ENCODE measurements at places on chromosomes 1 and 21. TPM values are rescaled to one million over a fixed set of nuclear protein-coding genes. Genes with fewer than 3 reads are reported as not detected.
A peak's percentile ranks its signal among the peaks of the same experiment; 100 is the strongest.

DNA sequence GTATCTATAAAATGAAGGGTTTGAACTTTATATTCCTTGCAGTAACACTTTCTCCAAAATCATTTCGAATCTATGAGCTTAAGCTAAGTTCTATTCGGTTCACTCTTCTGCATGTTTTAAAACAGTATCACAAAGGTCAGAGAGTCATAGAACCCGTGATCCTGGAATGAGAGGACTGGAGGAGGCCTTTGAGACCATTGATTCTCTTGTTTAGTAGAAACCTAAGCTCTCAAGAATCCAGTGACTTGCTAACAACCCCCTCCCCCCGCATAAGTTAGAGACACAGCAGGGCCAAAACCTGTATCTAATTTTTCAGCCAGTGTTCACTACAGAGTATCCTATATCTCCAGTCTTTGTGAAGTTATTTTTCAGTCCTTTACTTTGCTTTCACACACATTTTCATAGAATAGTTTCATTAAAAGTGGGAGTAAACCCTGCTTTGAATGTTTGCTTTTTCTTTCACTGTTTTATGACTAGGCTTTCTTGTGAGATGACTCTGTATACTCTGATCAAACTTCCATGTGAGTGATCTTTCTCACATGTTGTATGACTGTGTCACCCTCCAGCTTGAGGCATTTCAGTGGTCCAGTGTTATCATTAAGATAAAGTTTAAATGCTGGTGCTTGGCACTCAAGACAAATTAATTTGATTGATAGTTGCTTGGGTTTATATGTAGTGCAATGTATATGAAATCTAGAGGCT is 275.4 kb upstream of the SGIP1 start:
- peak; percentile 68 for DNase-seq

LCE1C gene
- total RNA-seq, result not detected

DNA sequence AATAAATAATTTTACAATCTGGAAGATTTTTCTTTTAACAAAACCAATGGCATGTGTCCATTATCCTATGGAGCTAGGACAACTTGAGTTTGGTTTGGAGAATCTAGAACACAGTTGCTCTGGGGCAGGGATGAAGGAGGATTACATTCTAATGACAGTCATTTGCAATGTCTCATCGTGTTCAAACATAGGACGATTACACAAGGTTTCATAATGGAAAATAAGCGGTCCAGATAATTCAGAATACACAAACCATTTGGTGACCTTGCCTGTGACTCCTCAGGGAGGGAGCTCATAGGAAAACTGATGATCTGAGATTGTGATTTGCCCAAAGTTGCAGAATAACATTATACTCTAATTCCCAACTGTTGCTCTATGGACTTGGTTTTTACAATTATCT is 27.6 kb upstream of the RGL1 start:
- peak; percentile 5 for DNase-seq

S100A10 gene
- 60.7 TPM for total RNA-seq

ARPC5 gene
- 428 TPM for total RNA-seq

CTSE gene
- total RNA-seq, result not detected

DNA sequence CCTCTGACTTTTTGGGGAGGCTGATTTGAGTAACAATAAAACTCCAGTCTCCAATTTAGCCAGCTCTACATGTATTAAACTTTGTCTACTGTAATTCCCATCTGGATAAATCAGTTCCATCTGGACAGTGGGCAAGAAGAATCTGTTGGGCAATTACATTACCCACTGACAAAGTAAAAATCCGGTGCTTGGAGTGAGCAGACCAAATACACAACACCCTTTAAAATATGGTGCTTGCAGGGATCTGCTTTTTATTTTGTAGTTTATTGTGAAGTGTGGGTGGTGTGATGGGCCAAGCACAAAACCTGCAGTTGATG is 8.9 kb upstream of the CD55 start:
- peak; percentile 45 for DNase-seq

- no peak for DNase-seq
Measured at GRCh38 chr1:243526180-243526579, 270.3 kb downstream of the SDCCAG8 start.

DNA sequence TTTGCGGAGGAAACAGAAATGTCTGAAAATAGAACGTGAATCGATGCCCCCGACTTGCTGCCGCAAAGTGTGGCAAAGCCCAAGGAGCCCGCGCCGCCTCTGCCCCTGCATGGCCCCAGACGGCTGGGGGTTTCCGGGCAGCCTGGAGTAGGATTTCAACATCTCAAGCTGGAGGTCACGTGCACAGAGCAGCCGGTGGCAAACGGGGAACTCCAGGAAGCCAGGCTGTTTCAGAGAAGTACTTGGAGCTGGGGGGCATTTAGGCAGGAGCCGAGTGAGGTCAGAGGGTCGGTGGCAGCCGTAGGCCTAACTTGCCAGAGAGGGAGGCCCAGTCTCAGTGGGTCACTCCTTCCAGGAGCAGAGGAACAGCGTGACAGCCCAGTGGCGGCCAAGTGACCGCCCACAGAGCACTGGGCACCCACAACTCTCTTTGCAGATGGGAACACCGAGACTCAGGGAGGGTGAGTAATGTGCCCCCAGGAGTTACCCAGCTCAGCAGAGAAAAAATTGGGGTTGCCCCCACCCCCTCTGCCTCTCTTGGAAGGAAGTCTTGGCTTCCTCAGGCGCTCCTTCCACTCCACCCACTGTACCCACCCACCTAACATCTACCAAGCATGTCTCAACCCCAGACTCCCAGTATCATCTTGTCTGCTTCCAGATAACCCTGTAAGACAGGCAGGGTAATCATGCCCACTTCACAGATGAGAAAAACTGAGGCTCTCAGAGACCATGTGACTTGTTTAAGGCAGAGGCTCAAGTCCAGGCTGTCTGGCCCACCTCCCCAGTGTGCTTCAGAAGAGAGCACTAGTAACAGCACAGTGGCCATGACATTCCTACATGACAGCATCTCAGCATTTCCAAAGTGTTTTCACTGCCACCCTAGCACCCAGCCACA is 179.4 kb downstream of the HIVEP3 start:
- no peak for DNase-seq

PPT1 gene
- 38.3 TPM for total RNA-seq

DNA sequence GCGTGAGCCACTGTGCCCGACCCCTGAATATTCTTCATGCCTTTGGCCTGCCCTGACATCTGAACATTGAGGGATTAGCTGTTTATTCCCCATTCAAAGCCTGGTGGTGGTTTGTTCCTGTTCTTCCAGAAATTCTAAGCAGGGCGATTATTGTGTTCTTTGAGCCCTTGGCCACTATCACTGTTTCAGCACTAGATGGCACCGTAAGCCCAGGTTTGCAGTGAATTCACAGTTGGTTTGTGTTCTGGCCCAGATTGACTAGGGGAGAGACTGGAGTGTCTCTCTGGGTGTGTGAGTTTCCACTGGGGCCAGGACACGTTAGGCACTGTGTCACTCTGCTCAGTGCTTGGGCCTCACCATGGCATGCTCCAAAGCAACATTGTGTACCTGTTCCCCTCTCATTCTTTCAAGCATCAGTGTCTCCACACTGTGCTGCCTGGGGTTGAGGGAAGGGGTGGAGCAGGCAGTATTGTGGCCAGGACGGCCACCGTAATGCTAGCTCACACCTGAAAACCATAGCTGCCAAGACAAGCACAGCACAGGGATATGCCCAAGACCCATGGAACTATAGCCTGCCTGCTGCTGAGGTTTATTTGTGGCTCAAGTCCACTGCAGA is 52.7 kb downstream of the PKN2 start:
- peak; percentile 73 for DNase-seq

DNA sequence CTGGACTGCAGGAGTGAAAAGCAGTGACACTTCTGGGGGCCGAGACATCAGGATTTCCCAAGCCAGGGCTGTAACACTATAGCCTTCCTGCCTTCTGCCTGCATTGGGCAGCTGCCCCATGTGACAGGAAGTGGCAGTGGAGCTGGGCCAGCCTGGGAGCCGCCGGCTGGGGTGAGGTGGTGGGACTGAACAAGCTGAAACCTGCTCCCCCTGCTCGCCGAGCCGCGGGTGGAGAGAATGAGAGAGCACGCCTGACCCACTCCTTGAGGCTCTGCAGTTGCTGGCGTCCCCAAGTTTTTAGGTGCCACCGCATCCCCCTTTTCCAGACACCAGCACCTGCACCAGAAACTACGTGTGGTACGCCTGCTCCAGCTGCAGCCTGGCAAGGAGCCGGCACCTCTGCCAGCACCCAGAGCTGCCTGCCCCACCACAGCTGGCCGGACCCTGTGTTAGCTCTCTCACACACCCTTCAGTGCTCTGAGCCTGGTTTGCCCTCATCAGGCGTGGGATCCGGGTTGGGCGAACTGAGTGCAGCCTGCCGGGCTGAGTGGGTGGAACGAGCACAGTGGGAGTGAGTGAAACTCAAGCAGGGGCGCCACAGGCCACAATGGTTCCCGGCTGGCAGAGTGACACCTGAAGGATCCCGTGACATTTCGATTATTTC is 119.4 kb downstream of the AKT3 start:
- DNase-seq, result no peak

DNA sequence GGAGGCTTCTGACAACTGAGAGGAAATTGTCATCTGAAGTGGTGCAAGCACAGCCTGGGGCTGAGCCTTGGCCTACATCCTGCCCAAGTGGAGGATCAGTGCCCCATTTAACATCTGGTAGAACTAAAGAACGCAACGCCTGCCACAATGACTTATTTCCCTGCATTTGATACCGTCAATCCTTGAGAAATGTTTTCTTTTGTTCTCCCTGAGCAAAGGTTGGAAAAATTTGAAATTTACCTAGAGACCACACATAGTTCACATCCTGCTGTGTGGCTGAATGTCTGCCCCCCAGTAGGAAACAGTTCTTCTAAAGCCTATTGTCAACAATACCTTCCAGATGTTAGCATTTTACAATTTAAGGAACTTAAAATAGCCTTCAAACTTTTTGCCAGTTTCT is 5.6 kb upstream of the RGS4 start:
- no peak for DNase-seq

DNA sequence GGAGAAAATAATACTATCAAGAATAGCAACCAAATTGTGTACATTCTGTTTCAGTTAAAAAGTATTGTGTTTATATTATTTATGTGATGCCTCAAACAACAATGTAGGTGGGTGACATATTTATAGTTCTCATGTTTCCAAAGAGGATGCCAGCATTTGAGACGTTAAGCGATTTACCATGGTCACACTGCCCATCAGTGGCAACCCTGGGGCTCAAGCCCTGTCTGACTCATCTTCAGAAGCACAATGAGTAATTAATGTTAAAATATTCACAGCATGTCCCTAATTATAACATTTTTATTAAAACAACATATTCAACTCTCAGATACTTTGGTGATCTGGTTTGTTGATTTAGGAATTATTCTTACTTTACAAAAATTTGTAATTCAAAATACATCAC is 409.4 kb downstream of the BRINP3 start:
- DNase-seq, result no peak

SPRR1A gene
- total RNA-seq, result not detected

DIPK1A gene
- 22.3 TPM for total RNA-seq

- DNase-seq, result peak; percentile 40
Measured at GRCh38 chr1:58964880-58965279, 181.0 kb upstream of the JUN start.

DNA sequence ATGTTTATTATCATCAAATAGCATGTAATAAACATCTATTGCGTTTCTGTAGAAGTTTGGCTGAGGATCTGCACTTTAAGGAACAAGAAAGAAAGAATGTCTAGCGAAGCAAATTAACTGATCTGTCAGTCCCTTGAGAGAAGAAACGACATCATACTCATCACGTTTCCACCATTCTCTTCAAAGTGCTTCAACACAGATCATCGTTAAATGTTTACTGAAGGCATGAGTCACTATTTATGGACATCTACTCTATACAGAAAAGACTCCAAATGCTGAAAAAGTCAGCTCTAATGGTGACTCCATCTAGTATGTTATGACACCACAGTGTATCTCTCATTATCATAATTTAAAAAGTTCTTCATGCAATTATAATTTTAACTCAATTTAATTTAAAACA is 369.1 kb downstream of the RGS7 start:
- no peak for DNase-seq

PBX1 gene
- 32.0 TPM for total RNA-seq

LEFTY2 gene
- not detected for total RNA-seq

- peak; percentile 97 for DNase-seq
Measured at GRCh38 chr1:203663294-203663693, 36.7 kb downstream of the ATP2B4 start.

GRCh38 chr1:111275780-111276433 is 14.7 kb upstream of the CHIA start:
- DNase-seq, result peak; percentile 8

DNA sequence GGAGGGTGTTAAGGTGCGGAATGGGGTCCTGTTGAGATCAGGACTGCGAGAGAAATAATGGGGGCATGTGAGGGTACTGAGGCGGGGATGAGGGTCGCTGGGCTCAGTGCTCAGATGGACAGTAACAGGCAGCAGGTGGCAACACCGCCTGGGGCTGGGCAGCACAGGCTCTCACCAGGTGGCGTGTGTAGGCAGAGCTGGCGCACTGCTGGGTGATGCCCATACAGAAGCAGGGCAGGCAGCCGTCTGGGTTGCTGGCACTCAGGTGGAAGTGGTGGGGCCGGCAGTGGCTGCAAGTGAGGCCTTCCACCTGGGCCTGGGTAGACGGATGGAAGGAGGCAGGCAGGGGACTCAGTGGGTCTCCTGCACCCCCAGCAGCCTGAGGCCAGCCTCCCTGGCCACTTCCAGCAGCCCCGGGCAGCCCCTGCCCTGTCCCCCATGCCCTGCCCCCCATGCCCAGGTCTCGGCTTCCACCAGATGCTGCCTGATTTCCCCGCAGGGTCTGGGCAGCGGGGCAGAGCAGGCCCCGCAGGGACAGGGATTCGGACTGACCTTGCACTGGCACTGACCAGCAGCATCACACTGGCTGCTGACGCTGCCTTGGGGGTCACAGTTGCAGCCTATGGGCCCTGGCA is 60.5 kb downstream of the LDLRAD2 start:
- DNase-seq, result no peak

DNA sequence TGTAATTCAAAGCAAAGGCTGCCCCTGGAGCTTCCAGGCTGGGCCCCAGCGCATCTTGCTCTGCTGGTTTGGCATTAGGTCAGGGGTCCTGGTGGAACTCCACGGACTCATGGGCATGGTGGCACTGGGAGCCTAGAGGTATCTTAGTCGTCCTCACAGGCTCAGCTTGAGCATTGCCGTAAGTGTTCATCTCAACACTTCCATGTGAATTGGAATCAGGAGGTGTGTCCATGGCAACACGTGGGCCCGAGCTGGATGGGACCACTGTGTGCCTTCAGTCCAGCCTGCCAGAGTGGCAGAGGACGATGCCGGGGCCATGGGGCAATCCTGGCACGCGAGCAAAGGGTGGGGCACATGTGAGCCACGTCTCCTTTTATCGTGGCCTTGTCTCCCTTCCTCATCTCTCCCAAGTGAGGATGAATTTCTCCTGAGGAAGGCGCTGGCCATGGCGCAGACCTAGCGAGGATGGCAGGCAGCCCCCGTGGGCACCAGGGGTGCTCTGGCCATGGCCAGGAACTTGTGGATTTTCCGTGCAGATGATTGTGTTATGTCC is 47.0 kb downstream of the AGPAT3 start:
- no peak for DNase-seq

LRRN2 gene
- not detected for total RNA-seq

DNA sequence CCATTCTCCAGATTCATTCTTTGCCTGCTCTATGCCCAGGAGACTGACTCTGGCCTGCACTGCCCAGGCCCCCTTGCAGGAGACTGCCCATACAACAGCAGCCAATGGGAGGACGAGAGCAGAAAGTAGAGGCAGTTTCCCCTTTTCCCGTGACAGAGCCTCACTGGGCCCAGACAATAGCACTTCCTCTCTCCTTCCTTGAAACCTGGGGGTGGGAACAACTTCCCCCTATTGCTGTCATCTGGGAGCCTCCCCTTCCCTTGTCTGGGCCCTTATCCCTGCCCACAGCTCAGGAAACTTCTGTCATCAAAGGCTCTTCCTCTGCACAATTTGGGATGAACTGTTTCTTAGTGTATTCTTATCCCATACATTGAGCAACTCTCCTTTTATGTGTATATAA is 60.8 kb upstream of the KCNJ15 start:
- no peak for DNase-seq
